Amniotic epithelial cell (primary cell): ENCODE measurements at places on chromosomes 7 and 10.
A peak's percentile ranks its signal among the peaks of the same experiment; 100 is the strongest.

DNA sequence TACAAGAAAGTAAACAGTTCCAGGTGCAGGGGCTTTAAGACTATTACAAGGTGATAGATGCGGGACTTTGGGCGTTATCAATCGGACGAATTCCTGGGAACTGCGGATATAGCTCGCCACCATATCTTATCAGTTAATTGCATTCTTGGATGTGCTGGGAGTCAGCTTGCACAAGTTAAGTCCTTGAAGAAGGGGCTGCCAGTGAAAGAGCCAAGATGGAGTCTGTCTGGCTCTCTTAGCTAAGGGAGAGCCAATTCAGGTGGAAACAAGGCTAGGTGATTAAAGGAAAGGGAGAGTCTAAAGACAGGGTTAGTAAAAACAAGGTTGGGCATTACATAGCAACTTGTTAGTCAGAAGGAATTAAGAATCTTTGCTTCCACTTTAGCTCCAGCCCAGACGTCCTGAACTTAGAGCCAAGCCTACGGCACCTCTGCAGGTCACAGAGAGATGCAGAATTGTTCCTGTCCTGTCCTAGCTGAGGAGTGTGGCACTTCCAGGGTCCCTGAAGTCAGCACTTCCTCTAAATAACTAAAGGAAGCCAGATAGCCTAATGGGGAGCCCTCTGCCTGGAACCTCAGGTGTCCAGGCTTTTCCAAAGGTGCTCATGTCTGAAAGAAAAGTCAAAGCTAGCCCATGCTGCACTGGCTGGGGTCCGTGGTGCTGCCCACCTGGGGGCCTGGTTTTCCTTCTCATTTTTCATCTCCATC is 17.3 kb downstream of the ZC3HAV1 start:
- DNase-seq: peak; percentile 10

DNA sequence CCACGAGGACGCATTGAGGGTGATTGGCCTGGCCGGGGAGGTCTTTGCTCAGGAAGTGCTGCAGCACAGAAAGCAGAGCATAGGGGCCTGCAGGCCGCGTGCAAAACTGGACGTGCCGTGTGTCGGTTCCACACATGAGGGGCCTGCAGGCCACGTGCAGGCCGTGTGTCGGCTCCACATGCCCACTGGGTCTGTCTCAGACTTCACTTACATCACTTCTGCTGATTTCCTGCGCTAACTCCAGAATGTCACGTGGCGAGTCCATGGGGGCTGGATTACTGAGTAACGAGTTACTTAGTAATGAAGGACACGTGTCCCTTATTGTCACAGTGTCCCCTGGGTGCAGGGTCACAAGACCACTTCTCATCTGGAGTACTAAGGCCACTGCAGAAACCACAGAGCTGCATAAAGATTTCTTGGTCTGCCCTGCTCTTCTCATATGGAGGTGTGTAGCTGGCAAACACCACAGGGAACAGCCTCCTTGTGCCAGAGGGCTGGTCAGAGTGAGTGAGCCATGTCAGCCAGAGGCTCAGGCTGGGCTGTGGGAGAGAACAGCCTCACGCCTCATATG is 60.8 kb downstream of the GDI2 start:
- no peak for DNase-seq

DNA sequence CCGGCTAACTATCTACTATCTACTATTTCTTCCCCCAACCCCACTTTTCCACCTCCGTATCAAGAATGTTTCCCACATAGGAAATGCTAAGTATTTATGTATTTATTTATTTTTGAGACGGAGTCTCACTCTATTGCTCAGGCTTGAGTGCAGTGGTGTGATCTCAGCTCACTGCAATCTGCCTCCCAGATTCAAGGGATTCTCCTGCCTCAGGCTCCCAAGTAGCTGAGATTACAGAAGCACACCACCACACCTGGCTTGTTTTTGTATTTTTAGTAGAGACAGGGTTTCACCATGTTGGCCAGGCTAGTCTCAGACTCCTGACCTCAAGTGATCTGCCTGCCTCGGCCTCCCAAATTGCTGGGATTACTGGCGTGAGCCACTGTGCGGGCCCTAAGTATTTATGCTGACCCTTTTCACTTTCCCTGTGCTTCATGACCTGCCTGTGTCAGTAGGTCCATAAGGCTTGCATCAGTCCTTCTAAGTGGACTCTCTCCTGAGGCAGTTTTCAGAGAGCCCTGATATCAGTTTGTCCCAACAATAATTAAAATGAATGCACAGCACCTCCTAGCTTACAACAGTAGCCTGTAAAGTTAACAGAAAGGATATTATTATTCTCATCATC is 25.7 kb upstream of the FBXW4 start:
- DNase-seq: no peak

DNA sequence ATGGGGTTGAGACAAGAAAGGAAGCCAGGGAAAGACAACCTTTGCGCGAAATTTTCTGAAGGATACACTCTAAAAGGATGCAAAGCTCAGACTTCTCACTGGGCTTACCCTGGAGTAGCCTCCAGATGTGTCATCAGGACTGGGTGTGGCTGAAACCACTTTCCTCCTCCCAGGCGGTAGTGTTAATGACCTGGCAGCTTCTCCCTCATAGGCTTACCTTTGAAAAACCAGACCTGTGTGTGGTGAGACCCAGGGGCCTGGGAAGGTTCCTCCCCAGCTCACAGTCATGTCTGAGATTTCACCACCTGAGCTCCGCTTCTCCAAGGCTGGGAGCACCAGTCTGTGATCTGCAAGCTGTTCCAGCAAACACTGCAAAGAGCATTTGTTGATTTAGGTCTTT is 93.7 kb downstream of the EPC1 start:
- DNase-seq: peak; percentile 22

DNA sequence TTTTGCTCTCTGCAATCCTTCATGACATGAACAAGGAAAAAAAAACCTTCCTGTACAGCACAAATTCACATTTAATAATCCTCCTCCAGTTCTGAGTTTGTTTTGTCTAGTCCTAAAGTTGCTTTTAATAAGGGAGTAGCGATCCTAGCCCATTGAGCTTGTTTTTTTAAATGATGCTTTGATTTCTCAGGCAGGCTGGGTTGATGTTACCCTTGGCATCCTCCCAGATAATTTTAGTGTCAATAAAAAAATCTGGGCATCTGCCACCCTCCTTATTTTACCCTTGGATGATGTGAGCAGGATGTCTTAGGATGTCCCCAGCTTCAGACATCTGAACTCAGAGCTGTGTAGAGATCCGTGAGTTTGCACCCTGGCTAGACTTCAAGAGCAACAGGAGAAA is 33.9 kb upstream of the PROSER2 start:
- no peak for DNase-seq

GRCh38 chr7:129975309-129975708 is 22.5 kb upstream of the UBE2H start:
- DNase-seq: no peak

DNA sequence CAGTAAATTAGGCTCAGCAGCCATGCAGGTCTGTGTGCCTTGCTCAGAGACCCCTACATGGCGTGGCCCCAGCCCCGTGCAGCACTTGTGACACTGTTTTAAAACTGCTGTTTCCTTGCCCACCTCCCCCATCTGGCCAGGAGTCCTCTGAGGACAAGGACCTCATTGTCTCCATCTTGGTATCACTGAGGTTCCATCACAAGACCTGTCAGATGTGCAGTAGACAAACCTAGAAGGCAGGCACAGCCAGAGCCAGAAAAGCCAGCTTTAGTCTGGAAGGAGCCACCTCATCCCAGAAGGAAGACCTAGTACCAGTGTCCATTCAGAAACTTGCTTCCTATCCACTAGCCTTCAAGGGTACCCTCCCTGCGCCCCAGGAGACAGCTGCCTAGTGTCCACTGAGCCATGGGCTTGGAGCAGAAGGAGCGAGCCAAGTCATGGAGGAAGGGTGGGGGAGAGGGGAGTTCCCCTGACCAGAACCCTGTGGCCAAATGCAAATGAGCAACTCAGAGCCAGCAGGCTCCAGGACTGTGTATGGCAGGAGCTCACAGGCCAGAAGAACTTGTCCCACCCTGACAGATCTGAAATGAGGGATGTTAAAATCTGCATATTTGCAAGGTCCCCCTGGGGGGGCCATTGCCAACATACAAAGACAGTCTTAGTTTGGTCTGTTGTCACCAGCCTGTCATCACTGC is 176.1 kb downstream of the SH3PXD2A start:
- DNase-seq: no peak

GRCh38 chr7:14836571-14837189 is 65.9 kb downstream of the DGKB start:
- DNase-seq: peak; percentile 11

DNA sequence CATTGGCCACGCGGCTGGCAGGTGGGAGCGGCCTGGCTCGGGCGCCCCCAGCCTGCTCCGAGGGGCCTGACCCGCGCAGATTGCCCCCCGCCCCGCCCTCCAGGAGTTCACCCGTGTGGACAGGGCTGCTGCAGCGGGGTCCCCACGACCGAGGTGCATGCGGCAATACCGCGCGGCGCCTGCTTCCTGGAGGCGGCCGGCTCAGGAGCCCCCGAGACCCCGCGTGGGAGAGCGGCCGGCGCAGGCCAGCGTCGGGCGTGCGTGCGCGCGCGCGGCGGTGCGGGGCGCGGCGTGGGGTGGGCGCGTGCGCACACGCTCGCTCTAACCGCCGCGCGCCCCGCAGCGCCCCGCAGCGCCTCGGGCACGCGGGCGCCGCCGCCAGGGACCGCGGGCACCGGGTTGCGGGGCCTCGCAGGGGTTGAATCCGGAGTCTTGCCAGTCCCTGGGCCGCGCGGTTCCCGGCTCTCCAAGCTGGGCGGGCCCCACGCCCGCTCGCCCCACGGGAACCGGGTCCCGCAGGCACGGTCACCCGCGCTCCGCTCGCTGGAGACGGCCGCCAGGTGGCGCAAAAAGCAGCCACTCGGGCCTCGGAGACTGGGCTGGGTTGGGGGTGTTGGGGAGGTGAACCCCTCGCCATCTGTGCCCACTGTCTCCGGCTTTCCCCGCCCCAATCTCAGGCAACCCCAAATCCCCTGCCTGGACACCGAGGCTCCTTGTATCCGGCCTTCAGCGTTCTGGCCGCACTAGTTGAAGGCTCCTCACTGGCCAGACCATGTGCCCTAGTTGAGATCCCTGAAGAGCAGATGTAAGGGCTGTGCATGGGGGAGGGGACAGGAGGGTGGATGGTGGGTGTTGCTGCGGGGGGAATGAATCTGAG is 1.3 kb upstream of the ACHE start:
- DNase-seq: no peak

DNA sequence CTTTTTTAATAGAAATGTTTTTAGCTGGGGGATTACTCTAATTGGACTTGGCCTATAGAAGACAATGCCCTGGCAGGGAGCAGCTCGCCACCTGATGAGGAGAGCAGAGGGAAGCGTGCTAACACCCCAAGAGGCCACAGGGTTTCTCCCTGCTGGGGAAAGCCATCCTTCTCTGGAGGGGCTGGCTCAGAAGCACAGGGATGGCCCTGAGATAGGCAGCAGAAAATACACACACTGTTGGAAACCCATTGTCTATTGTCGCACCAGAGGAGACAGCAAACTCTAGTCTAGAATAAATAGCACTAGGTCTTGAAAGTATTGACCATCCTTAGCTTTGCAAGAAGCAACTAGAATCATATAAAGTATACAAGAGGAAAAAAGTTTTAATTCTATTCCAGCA is 5.4 kb downstream of the COBL start:
- DNase-seq: no peak

- no peak for DNase-seq
Measured at GRCh38 chr7:7867846-7868571, 100.6 kb upstream of the GLCCI1 start.

DNA sequence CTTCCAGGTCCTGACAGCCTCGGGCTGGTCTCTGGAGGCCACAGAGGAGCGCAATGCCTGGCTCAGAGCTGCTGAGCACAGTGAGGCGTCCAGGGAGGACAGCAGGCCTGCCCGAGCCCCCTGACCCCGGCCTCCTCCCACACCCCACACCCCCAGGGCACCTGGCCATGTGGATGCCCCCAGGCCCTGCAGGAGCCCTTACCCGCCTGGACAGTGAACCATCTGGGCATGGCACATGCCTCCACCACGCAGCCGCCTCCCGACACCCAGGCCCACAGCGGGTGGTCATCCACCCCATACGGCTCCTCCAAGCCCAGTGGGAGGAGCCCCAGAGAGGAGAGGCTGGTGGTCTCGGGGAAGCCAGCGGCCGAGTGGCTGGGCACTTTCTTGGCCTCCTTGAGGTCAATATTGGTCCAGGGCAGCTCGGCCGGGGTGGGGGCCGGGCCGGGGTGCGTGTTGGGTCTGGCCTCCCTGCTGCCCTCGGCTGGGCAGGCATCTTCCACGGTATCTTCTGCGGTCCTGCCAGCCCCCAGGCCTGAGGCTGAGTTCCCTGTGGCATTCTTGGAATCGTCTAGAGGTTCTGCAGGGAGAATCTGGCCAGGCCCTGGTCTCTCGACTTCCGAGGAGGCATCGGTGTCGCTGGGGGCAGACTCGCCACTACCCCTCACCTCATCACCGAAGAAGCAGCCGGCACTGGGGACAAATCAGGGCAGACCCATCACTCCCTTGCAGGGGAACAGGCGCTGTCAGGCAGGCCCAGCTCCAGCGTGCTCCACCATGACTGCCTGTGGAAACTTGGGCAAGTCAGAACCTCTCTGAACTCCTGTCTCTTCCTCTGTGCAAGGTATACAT is 18.6 kb downstream of the TECPR1 start:
- no peak for DNase-seq

GRCh38 chr10:5871596-5871995 is 18.1 kb downstream of the ANKRD16 start:
- DNase-seq: no peak

- DNase-seq: peak; percentile 25
Measured at GRCh38 chr10:28139138-28139537, 140.3 kb upstream of the ODAD2 start.

- no peak for DNase-seq
Measured at GRCh38 chr7:128017862-128018845, 13.1 kb downstream of the LRRC4 start.

GRCh38 chr10:11026773-11027172 is 9.1 kb downstream of the CELF2 start:
- DNase-seq: no peak

DNA sequence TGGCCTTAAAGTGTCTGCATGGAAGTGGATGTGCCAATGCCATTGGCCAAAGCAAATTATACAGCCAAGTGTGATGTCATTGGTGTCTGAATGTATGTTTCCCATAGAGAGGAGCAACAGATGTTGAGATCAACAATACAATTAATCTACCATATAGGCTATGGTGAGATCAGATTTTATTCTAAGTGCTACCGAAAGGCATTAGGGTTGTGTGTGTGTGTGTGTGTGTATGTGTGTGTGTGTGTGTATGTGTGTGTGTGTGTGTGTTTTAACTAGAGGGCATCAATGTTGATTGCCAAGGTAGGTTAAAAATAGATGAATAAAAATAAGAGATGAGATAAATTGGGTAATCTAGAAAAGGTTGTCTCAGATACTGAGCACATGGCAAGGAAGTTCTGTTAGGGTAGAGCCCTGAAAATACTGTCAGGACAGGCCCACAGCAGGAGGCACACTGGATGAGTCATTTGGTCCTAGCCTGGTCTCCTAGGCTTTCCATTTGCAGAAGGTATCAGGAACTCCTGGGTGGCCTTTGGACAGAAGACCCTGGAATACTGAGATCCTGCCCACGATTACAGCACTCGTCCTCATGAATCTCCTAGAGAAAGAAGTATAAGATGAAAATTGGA is 446.0 kb upstream of the PODXL start:
- no peak for DNase-seq

- DNase-seq: no peak
Measured at GRCh38 chr7:156168434-156168833, 356.2 kb upstream of the SHH start.
